ENCODE measurements at places on chromosomes 2 and 18. TPM values are rescaled to one million over a fixed set of nuclear protein-coding genes. Genes with fewer than 3 reads are reported as not detected.

The ABCG8 gene
- not detected for total RNA-seq

- no peak for DNase-seq
Measured at GRCh38 chr18:13582178-13582670, 144.1 kb downstream of the FAM210A start.

The COPS9 gene
- total RNA-seq, result 160 TPM

The PXDN gene
- 46.0 TPM for total RNA-seq

DNA sequence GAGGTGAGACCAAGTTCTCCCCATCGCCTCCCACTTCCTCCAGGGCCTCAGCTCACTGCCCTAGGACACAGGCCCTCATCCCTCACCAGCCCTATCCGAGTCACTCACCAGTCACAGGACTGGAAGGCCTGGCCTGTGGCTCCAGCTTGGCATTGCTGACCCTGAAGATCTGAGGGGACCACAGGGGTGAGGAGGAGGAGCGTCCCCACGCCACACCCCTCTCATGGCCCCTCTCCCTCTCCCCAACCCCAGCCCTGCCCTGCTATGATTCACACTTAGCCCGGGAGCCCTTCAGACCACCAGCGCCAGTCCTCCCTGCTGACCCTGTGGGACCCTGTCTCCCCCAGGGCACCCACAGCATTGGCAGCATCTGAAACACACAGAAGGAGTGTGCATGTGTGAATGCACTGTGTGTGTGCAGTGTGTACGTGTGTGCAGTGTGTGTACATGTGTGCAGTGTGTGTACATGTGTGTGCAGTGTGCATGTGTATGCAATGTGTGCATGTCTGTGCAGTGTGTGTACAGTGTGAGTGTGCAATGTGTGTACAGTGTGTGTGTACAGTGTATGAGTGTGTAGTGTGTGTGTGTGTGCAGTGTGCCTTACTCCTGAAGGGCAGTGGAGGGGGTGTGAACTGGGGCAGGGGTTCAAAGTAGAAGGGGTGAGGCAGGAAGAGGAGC is 29.4 kb upstream of the ANKRD62 start:
- DNase-seq, result no peak

- DNase-seq, result no peak
Measured at GRCh38 chr18:58534535-58535301, 94.2 kb downstream of the ALPK2 start.

The RNF125 gene
- 5.1 TPM for total RNA-seq

The SIX3 gene
- total RNA-seq, result not detected

The GREB1L gene
- total RNA-seq, result 12.0 TPM
